ENCODE measurements at places on chromosomes 7 and 10.

DNA sequence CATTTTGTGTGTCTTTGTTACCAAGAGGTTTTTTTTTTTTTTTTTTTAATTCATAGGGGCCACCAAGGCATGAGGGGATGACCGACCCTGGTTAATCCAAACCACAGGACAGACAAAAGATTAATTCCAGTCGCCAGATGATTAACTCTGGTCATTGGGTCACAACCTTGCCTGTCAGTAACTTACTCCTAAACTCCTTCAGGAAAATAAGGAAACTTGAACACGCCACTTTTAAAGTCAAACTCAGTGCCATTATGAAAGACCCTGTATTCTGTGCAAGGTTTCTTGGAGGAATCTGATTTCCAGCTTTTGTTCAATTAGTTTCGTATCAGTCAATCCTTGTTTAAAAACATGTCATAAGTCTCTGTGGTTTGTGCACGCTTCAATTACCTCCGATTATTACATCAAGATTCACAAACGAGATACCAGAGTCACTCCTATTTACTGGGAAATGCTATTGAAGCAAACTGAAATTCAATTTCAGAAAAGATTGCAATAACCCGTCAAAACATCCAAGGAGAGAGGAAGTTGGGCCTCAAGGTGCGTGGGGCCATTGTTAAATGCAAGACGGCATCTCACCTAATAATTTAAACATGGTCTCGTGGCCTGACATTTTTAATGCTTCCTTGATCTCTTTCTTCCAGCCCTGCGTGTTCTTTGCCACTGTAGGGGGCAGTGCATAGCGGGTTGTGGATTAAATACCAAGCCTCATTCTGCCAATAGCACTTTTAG lies 44.0 kb downstream of the NRP1 start:
- DNase-seq: no peak

DNA sequence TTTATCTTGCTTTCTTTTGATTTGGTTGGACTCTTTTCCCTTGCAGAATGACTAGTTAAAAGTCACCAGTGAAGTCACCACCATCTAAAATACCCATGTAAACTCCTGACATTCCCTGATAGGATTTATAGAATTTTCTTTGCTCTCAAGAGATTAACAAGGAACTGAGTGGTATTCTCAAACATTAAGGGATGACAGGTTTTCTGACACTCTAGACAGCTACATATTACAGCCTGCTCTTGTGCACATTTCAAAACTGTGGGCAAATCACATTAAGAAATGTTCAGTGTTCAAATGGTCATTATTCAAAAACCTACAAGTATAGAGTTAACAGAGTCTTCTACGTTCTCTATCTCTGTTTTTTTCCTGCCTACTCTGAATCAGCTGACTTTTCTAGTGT lies 15.8 kb upstream of the ACSM6 start:
- no peak for DNase-seq

GRCh38 chr10:62669341-62669740 lies 135.2 kb upstream of the ADO start:
- DNase-seq: no peak

GRCh38 chr7:157194948-157195347 lies 56.2 kb downstream of the UBE3C start:
- no peak for DNase-seq

DNA sequence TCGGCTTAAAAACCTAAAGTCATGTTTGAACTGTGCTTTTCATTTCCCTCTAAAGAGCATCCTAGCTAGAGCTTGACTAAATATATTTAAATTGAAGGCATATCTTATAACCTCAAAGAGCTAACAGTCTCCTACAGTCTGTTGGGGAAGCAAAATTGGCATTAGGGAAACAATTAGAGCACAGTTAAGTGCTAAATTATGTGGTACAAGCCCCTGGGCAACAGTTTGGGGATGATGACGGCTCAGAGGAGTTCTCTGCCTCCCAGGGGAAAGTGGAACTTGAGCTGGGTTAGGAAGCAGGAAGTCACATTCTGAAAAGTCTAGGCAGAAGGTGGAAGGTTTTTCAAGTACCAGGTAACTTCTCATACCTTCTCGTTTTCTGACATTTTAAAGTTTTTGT lies 18.6 kb upstream of the GOT1 start:
- no peak for DNase-seq

- no peak for DNase-seq
These were observed 30.6 kb upstream of the FGFR2 start for GRCh38 chr10:121628859-121629258.

GRCh38 chr10:43214071-43214955 lies 52.6 kb downstream of the RASGEF1A start:
- no peak for DNase-seq

GRCh38 chr10:8058274-8059111 lies 4.0 kb downstream of the GATA3 start:
- no peak for DNase-seq

- no peak for DNase-seq
These were observed 1297.2 kb upstream of the LRRTM3 start for GRCh38 chr10:65628493-65629139.
